ENCODE measurements at places on chromosomes 4 and X. TPM values are rescaled to one million over a fixed set of nuclear protein-coding genes. Genes with fewer than 3 reads are reported as not detected.

GRCh38 chrX:47608130-47608810 is 11.4 kb downstream of the SYN1 start:
- no peak for DNase-seq
- H3K36me3 ChIP-seq = no peaks in the 10 kb centered on the region
- no peaks in the 10 kb centered on the region for H3K27me3 ChIP-seq
- H3K4me1 ChIP-seq = no peaks in the 10 kb centered on the region
- H3K4me3 ChIP-seq = no peak overlapping the region
- no peak overlapping the region for H3K27ac ChIP-seq

DNA sequence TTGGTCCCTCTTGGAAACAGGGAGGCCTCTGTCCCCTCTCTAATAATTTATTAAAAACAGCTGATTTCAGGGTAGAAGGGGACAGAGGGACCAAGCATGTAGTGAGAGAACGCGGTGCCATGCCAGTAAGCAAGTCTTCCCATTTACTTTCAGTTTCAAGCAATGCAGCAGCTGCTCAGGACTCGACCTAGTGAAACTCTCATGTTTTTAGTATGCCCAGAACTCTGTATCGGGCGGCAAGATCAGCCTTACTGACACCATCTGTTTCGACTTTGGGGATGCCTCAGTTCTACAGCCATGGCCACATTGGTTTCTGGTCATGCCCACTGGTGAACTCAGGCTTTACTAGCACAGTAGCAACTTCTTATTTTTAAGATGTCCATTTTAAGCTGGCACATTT is 40.6 kb downstream of the ZNF81 start:
- no peak overlapping the region for H3K27ac ChIP-seq
- no peak for DNase-seq
- H3K4me3 ChIP-seq = no peak overlapping the region
- peaks cover 6% of the 10 kb centered on the region for H3K36me3 ChIP-seq
- H3K4me1 ChIP-seq = no peaks in the 10 kb centered on the region
- peaks cover 5% of the 10 kb centered on the region for H3K27me3 ChIP-seq

ADRA2C gene
- 3.6 TPM for total RNA-seq

ACOX3 gene
- total RNA-seq = 23.3 TPM

DNA sequence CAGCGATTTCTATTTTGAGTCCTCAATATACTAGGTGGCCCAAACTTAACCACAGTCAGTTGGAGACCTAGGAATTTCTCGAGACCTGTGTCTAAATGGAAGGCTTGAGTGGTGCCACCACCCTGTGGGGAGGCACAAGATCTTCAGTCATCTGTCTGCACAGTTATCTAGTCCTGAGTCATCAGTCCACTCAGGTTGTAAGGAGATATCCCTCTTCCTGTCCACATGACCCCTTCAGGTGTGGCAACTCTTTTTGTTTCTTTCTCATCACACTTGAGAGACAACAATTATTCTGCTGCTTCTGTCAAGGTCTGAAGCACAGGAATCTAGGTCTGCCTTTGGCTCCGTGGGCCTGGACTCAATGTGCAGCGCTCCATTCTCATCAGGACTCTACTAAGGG is 64.4 kb upstream of the IBSP start:
- H3K4me1 ChIP-seq = no peaks in the 10 kb centered on the region
- no peaks in the 10 kb centered on the region for H3K27me3 ChIP-seq
- no peaks in the 10 kb centered on the region for H3K36me3 ChIP-seq
- H3K4me3 ChIP-seq = no peak overlapping the region
- no peak overlapping the region for H3K27ac ChIP-seq

POU4F2 gene
- not detected for total RNA-seq

DNA sequence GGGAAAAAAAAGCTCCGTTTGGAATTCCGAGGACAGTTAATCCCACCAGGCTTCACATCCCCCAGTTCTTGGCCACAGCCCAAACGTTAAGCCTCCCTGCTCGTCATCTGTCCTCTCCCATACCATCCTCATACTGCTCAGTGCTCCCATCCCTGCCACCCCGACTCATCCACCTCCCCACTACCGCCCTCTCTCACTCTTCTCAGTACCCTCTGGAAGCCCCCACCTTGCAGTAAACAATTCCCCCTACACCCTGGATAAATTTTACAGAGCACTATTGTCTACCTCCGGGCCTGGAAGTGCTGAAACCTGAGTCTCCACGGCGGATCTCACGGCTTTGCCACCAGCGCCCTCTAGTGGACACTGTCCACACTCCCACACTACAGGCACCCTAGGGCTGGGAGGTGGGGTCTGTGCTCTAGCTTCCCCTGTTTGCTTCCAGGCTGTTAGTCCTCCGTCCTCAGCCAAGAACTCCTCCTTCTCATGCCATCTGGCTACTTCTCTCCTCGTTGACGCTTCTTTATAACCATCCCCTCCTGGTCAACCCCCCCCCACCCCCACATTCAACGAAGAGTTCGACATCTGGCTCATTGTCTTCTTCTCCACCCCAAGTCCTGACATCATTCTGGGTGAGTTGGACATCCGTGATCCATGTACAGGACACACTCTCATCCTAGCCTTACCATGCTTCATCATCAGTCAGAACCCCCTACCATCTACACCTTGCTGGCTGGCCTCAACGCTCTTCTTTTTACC is 54.5 kb downstream of the RTL9 start:
- H3K27me3 ChIP-seq = no peaks in the 10 kb centered on the region
- no peaks in the 10 kb centered on the region for H3K4me1 ChIP-seq
- H3K4me3 ChIP-seq = no peak overlapping the region
- DNase-seq = peak; percentile 75
- H3K36me3 ChIP-seq = no peaks in the 10 kb centered on the region

DNA sequence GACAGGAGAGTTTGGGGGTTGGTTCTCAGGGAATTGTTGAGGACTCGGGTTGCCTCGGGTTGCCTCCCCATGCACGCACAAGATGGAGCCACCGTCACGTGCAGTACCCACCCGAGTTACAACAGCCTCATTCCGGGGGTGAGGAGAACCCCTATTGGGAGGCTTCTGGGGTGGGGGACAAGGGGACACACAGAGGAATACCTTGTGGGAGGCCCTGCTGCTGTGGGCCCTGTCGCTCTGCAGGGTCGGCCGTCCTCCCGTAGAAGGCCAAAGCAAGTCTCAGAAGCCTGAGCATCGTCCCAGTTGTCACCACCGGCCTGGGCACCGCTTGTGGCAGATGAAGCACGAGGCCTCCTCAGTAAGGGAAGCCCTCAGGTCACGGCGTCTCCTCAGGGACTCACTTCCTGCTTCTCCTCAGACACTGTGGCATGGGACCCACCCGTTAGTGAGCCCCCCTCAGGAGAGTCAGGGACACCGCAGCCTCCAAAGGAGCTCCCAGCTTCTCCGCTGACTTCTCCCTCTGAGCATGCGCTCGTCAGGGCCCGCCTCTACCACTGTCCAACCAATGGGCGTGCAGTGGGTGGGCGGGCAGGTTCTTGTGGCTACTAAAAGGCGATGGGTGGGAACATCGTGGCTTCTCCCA is at the start of gene CT55:
Gene CT55, minus strand, starts transcription at position 522 of the 643 bp plus-strand sequence. Its CDS starts 227 bp downstream, at position 295.
- DNase-seq = no peak
- H3K4me1 ChIP-seq = no peaks in the 10 kb centered on the region
- H3K4me3 ChIP-seq = no peak within 1 kb of the TSS
- H3K27me3 ChIP-seq = no peaks in the 10 kb centered on the region
- H3K27ac ChIP-seq = no peak within 1 kb of the TSS

ARMCX4 gene
- total RNA-seq = 35.3 TPM

GAGE12G gene
- total RNA-seq = not detected

GRCh38 chrX:10556405-10556804 is 64.0 kb downstream of the MID1 start:
- H3K4me3 ChIP-seq = no peak overlapping the region
- no peaks in the 10 kb centered on the region for H3K36me3 ChIP-seq

- H3K27me3 ChIP-seq = no peaks in the 10 kb centered on the region
- no peak overlapping the region for H3K4me3 ChIP-seq
- no peaks in the 10 kb centered on the region for H3K36me3 ChIP-seq
- H3K4me1 ChIP-seq = peaks cover 12% of the 10 kb centered on the region
- no peak for DNase-seq
Measured at GRCh38 chr4:148120216-148120615, 322.0 kb downstream of the NR3C2 start.

PPEF2 gene
- total RNA-seq = not detected

Measured in stomach (tissue), 19 donors.